8988T (cell line): ENCODE measurements at places on chromosomes 7 and 10.
A peak's percentile ranks its signal among the peaks of the same experiment; 100 is the strongest.

- no peak for DNase-seq
Observed at GRCh38 chr7:25704413-25704812, 447.6 kb upstream of the NFE2L3 start.

DNA sequence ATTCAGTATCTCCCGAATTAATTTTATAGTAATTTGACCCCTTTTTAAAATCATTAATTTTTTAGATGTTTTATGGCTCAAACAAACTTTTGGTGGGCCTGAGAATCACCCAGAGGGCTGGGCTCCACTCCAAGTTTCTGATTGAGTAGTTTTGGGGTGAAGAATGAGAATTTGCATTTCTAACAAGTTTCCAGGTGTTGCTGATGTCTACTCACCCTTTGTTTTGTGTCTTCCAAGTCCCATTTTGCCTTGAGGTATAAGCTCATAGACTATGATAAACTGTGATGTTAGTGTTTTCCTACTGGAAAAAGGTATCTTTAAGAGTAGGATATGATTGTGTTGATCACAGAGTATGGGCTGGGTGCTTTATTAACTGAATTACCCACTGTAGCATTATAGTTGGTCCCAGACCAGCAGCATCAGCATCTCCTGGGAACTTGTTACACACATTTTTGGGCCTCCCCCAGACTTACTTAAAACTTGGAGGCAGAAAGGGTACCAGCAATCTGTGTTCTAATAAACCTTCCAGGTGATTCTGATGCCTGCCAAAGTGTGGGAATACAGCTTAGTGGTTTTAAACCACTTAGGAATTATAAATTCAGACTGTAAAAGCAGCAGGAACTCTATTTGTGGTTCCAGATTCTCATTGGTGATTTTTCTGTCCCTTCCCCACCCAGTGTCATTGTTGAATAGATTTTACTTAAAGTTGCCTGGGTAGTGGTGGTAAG, 19.1 kb downstream of the ZNRF2 start:
- no peak for DNase-seq

- DNase-seq, result no peak
Observed at GRCh38 chr10:5413012-5413938, 918 bp downstream of the NET1 start.

- DNase-seq, result no peak
Observed at GRCh38 chr10:58544135-58544534, 31.5 kb downstream of the BICC1 start.

DNA sequence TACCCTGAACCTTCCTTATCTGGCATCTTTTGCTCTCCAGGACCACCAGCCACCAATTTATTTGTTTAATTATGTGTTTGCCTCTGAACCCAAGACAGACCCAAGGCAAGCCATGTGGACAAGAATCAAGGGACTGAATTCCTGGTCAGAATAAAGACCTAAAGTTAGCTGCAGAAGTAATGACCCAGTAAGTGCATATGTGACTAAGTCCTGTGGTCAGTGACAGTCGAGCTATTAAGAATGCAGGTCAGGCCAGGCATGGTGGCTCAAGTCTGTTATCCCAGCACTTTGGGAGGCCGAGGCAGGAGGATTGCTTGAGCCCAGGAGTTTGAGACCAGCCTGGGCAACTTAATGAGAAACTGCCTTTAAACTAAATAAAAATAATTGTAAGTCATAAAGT, 139.4 kb downstream of the CCDC71L start:
- no peak for DNase-seq

- DNase-seq, result no peak
Observed at GRCh38 chr10:67629461-67629971, 66.5 kb downstream of the CTNNA3 start.

GRCh38 chr10:31770307-31770902, 158.2 kb downstream of the ARHGAP12 start:
- DNase-seq, result peak; percentile 38

- no peak for DNase-seq
Observed at GRCh38 chr7:130461272-130461671, 20.5 kb upstream of the CEP41 start.

DNA sequence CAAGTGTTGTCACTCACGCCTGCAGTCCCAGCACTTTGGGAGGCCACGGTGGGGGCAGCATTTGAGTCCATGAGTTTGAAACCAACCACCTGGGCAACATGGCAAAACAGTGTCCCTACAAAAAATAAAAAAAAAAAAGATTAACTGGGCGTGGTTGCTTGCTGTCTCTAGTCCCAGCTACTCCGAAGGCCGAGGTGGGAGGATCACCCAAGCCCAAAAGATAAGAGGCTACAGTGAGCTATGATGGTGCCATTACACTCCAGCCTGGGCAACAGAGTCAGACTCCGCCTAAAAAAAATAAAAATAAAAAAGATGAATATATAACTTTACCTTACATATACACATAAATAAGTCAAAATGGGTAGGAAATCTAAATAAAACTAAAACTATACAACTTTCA, 2.5 kb upstream of the LMOD2 start:
- no peak for DNase-seq

DNA sequence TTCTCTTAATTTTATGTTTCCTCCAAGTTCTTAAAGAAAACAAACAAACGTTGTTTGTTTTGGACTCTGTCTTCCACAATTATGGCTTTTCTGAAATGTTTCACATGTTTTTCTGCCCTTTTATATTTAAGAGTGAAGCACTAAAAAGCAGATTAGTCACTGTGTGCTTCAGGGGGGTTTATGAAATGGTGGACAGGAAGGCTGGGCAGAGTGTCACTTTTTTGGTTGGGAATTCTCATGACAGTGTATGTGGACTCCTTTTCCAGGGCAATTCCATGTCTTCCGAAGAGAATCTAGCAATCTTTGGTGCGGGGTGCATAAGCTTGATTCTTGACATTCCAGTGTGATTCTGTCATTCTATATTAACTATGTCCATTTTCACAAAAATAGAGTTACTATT, 669.4 kb downstream of the PARD3 start:
- DNase-seq, result no peak

DNA sequence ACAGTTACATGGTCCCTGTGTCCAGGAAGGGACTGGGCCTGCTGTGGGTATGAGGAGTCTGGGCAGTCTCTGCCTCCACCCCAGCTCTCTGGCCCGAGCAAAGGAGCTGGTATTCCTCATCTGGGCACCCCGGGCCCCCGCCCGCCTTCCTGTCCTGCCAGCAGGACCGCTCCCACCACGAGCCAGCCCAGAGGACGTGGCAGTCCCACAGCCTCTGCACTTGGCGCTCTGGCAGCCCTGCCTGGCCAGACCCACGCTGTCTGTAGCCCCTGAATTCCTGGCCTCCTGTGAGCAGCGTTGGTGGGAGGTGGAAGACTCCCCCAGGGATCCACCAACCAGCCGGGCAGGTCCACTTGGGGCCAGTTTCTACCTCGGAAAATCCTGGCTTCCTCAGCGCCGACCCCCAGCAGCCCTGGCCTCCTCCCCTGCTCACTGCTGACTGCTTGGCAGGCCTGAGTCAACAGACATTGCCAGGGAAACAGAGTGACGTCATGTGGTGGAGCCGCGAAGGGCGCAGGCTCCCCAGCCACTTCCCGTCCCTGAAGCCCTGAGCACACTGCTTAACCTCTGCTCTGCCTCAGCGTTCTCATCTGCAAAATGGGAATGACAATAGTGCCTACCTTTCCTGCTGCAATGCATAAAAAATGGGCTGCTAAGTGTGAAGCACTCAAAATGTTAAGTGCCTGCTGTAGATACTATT, 21.6 kb upstream of the LIMK1 start:
- no peak for DNase-seq

GRCh38 chr7:159310457-159311171, 165.9 kb upstream of the VIPR2 start:
- no peak for DNase-seq

- DNase-seq, result no peak
Observed at GRCh38 chr7:42345478-42346299, 108.7 kb upstream of the GLI3 start.

GRCh38 chr10:54656643-54657042, 144.4 kb downstream of the PCDH15 start:
- no peak for DNase-seq

GRCh38 chr7:157526913-157527634, 190.3 kb downstream of the DNAJB6 start:
- DNase-seq, result no peak

DNA sequence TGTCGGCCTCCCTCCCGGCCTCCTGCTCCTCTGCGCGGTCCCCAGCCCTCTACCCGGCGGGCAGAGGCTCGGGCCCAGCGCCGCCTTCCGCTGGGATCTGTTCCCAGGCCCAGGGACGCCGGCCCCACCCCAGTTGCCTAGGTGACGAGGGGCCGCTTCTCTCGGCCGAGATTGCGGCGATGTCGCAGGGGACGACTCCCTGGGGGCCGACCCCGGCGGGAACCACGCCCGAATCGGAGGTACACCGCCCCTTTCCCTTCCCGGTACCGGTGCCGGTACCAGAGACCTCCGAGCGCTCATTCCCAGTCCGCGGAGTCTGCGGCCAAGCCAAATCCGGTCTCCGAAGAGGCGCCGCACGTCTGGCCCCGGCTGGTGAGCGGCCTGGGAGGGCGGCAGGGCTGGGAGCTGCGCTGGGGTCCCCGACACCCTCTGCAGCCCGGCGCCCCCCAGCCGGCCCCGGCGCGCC, at the start of gene CABCOCO1:
TSS of gene CABCOCO1 (plus strand) at position 136 of the 466 bp plus-strand sequence. CDS start at position 180, 44 bp downstream.
- no peak for DNase-seq

DNA sequence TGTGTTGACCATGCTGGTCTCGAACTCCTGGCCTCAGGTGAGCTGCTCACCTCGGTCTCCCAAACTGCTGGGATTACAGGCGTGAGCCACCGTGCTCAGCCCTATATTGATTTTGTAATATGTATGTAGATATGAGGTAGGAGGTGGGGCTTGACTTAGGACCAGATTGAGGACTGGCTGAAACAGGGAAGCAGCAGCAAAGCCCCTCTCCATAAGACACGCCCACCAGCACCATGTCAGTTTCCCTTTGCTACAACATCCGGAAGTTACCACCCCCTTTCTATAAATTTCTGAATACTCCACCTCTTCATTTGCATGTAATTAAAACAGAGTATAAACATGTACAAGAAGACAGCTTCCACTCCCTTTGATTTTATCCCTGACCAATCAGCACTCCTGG, 47.9 kb upstream of the MYL10 start:
- DNase-seq, result no peak

DNA sequence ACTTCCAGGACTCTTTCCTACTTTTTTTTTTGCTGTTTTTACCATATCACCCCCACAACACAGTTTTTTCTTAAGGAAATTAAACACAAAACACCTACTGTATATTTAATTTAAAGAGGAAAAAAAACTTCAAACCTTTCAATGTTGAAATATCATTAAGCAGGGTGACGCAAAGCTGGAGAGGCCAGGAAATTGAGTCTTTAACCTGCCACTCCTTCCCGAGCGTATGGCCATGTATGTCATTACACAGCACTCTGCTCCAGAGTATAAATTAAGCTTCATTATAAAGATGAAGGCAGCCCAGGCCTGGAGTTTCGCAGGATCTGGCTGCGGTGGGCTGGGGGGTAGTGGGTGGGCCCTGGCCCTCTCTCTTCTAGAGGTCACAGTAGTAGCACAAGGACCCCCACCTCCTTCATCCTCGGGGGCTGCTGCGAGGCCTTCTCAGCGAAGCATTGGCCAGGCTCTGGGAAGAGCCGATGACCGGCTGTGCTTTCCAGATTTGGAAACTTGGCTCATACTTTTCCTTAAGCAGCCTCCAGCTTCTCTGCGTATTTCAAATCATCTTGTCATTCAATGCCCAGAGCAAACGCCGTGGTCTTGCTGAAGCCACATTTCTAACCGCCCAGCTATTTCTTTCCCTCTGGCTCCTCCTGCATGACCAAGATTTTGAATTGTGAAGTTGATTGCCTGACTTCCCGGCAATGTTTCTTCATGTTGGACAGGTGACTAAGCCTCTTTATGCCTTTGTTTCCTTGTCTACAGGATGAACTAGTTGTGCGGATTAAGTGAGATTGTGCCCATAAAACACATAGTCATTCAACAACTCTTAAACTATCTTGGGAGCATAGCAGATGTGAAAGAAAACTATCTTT, 765.1 kb downstream of the SUGCT start:
- no peak for DNase-seq

GRCh38 chr10:47206449-47207280, 93.3 kb upstream of the GDF10 start:
- no peak for DNase-seq
